Fibroblast of skin of right quadriceps (primary cell): ENCODE measurements at places on chromosomes 1 and 21.

- peak; percentile 86 for DNase-seq
Measured at GRCh38 chr1:15703562-15703961, 19.4 kb downstream of the PLEKHM2 start.

- no peak for DNase-seq
Measured at GRCh38 chr1:244054247-244054923, 3.3 kb downstream of the ZBTB18 start.

DNA sequence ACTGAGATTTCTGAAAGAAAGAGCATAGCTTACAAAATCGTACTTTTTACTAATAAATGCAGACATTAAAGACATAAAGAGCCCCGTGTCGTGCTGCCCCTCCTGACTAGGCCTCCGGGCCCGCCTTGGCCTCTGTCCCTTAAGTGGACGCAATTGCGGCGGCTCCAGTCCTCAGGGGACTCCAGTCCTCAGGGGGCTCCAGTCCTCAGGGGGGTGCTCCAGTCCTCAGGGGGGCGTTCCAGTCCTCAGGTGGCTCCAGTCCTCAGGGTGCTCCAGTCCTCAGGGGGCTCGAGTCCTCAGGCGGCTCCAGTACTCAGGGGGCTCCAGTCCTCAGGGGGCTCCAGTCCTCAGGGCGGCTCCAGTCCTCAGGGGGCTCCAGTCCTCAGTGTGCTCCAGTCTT is 10.6 kb upstream of the OR2M2 start:
- DNase-seq, result no peak

- no peak for DNase-seq
Measured at GRCh38 chr1:40248412-40248811, 675 bp downstream of the TMCO2 start.
